ENCODE measurements at places on chromosomes 12 and 14.

GRCh38 chr12:66206141-66206540 lies 17.1 kb downstream of the IRAK3 start:
- no peak for DNase-seq

DNA sequence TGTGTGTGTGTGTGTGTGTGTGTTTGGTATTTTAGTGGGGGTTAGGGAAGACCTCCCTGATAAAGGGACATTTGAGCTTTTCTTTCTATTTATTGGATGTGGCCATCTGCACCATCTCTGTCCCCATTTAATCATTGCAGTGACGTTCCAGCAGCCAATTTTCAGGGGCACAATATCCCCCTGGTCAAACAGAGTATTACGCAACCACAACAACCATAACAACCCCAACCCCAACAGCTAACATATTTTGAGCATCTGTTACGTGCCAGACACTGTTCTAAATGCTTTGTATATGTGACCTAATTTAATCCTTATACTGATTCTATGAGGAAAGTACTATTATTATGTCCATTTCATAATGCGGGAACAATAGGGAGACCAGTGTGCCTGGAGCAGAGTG lies 87.4 kb downstream of the TTC8 start:
- no peak for DNase-seq

GRCh38 chr14:59510001-59510400 lies 25.7 kb downstream of the JKAMP start:
- DNase-seq, result no peak

GRCh38 chr12:66449531-66449930 lies 147.2 kb downstream of the HELB start:
- DNase-seq, result no peak

DNA sequence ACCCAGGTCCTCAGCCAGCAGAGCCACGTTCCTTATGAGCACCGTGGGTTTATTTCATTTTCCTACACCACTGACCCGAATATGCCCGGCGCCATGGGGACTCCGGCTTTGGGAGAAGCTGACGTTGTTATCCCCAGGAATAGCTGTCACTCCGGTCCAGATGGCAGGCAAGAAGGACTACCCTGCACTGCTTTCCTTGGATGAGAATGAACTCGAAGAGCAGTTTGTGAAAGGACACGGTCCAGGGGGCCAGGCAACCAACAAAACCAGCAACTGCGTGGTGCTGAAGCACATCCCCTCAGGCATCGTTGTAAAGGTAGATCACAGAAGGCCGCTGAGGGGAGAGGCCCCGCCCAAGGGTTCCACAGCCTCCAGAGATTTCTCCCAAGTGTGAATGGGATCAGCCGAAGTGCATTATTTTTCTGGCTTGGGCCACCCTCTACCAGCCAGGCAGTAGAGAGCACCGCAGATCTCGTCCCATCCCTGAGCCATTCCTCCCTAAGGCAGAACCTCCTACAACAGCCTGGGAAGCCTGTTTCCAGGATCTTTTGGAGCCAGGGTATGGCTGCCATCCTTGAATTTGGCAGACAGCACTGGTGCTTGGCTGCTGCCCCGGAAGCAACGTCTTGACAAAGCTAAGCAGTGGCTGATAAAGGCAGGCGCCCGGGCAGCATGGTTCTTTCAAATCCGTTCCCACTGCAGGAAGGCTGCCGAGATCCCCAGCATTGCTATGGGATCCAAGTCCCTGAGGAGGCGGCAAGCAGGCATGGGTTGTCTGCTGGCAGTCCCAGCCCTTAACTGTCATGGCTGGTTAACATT lies 17.8 kb downstream of the CDK2AP1 start:
- DNase-seq, result no peak

- DNase-seq, result no peak
Observed at GRCh38 chr12:120703311-120703942, 6.8 kb upstream of the UNC119B start.

GRCh38 chr14:35858521-35859209 lies 32.5 kb downstream of the BRMS1L start:
- no peak for DNase-seq

Data from activated CD4-positive, alpha-beta T cell treated with anti-CD3 and anti-CD28 coated beads, Interleukin-2, amount 50 U/mL, for 4 hours (primary cell).